ENCODE measurements at places on chromosomes 11 and 22.

GRCh38 chr11:4957396-4957795, 1.9 kb upstream of the OR51A2 start:
- no peak for DNase-seq

DNA sequence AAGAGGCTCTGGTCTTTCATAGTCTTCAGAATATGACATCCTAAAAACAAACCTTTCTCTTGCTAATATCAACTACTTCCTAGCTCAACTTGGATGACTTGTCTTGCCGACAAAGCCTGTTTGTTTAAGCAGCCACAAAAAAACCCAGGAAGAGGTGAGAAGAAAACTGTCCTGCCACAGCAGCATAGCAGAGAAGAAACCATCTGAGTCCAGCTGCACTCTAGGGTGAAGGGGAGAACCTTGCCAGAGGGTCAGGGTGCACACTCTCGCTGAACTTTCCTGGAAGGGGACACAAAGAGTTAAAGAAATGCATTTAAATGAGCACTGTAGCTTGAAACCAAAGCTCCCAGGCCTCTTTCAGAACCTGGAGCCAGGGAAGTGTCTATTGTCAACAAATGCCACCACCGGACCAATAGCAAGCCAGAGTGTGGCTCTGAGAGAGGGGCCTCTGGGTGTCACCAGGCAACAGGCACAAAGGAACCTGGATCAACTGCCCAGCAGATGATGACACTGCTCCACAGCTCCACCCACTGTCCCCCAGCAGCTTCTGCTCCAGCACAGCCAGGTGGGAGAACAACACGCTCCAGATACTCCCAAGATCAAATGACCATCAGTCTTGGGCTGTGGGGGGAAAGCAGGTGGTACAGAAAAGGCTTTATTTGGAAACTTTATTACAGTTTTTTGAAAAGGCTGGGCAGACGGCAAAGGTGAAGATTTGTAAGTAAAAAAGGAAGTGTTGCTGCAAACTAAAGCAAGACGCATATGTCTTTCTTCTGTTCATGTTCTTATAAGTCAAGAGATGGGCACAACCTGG, 105.7 kb downstream of the RASSF10 start:
- DNase-seq = no peak

DNA sequence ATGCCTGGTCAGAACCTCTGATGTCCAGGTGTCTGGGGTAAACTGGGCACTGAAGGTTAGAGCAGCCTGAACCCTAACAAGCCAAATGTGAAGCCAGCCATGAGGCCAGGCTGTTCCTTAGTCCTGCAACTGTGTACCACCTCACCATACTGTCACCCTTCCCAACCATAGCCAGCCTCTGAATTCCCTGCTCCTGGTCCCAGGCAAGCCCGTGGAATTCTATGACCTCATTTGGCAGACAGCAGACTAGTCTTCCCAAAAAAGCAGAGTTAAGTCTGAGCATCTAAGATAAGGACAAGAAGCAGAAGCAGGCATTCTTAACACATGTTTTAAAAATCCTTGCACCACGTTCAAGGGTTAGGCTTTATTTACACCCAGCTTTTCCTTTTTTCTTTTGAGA, 134.8 kb downstream of the C11orf58 start:
- DNase-seq = no peak

DNA sequence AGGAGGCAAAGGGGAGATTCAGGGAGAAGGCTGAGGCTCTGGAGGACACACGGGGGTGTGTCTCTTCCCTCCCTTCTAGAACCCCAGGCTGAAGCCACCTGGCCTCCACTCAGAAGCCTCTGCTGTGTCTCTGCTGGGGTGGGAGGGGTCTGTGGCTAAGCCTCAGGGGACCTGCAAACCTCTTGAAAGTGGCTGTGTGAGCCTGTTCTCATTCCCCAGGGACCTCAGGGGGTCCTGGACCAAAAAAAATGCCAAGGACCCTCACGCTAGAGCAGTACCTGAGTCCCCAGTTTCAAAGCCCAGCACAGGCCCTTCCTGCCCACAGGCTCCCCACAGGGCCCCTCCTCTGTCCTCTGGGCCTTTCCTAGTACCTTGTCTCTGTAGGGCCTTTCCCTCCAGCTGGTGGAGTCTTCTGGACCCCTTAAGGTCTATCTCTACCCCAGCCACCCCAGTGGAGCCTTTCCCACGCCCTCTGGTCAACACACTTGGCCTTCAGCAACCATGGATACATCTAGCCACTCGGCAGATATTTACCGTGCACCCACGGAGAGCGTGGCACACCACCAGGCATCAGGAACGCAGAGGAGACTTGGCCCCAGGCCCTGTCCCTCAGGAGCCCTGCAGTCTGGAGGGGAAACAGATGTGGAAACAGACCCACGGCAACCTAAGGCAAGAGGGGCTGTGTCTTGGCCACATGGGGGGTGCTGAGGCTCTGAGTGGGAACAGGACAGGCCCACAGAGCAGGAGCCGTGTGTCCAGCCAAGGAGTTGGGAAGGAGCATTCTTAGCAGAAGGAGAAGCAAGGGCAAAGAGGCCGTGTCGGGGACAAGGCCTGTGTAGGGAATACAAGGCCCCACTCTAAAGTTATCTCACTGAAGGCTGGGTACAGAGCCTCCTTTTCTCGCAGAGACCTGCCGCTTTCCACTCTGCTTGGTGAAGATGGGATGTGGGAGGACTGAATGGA, 18.5 kb downstream of the PLA2G6 start:
- no peak for DNase-seq

DNA sequence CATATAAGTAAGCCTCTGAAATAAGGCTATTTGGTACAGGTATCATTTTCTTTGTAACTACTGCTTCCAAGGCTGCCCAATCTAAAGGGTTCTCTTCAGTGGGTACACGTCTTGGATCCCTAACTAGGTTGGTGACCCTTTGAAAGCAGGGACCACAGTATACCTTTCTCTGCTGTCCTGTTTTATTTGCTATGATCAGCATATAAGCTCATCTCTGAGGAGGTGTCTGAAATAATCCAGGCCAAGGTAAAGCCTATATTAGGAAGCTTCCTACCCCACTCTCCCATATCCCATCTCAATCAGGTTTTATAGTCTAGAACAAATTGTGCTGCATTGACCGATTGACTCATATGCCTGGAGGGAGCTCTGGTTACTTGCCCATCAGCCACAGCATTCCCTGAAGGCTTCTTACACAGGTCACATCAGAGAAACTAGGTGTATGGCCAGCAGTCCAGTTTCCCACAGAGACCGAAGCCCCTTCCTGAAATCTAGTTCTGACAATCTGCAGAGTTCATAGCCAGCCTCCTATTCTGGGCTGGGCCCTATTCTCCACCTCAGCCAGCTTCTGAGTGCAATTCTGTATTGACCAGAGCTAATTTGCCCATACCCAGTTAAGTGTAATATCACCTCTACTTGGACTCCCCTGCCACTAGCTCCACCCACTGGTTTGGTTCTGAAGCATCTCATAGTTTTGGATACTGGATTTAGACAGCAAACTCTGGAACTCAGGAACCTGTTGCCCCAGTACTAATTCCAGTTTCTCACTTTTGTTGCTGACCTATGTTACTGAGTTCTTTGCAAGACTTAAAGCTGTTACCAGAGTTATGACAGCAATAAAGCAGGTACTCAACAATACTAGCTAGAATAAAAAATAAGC, 62.1 kb upstream of the ARHGAP20 start:
- DNase-seq = peak; percentile 7

DNA sequence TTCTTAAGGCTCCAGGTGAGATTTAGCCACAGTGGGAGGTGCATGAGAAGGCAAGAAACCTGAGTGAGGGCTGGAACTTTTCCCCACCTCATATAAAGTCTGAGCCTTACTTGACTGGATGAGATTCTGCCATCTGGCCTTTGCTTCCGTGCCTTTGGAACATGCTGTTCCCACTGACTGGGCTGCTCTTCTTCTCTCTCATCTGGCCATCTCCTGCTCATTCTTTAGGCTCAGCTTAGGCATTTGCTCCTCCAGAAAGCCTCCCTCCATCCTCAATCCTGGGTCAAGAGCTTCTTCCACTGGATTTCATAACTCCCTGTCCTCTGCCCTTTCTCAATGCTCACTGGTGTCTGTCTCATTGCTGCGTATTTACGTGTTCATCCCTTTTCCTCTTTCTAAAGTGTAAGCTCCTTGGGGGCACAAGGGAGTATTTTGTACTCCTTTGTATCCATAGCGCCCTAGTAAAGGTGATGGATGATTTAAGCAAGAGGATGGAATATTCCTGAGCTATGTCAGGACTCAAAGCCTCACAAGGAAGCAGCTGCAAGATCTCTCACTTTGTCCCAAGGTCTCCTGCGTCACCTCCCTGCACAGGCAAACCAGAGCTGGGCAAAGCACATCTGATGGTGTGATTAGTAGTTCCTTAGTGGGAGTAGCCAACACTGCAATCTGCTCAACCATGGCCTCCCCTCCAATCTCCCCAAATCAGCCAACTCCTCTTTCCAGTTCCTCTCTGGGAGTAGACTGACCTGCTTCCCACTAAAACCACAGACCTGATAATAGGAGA, 15.3 kb downstream of the HSPA8 start:
- DNase-seq = no peak

DNA sequence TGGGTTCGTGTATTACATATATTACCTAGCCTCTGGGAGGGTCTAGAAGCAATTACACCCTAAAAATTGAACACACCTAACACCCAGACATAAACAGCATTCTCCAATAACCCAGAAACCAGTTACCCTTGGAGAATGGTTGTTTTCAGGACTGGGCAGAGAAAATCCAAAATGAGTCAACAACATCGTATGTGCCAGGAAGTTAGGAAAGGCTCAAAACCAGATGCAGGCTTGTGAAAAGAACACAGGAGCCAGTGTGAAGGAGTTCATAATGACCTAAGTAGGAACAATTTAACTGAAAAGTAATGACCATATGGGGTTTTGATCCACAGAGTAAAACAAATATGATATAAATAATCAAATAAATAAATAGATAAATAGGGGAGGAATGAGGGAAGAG, 5.1 kb upstream of the CLPB start:
- peak; percentile 83 for DNase-seq

- peak; percentile 29 for DNase-seq
These were observed 562 bp downstream of the ZBED4 start for GRCh38 chr22:49853981-49854831.

- DNase-seq = no peak
These were observed 155.9 kb downstream of the CCDC34 start for GRCh38 chr11:27207025-27207650.

GRCh38 chr11:62513626-62514025, 33.0 kb downstream of the AHNAK start:
- DNase-seq = no peak

DNA sequence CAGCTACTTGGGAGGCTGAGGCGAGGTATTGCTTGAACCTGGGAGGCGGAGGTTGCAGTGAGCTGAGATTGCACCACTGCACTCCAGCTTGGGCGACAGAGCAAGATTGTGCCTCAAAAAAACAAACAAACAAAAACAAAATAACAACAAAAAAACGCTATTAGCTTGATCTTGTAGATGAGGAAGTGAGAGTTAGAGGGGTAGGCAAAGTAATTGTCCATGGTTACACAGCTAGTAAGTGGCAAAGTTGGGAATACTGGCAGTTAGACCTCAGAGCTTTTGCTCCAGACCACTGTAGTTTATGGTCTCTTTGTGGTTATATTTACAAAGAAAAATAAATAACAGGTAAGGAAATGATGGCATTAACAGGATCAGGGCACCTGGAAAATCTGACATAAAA, 15.1 kb downstream of the LDHC start:
- no peak for DNase-seq

- no peak for DNase-seq
These were observed 749.5 kb upstream of the CCDC90B start for GRCh38 chr11:84035645-84036044.

GRCh38 chr11:103928040-103928801, 108.2 kb upstream of the DDI1 start:
- DNase-seq = no peak

GRCh38 chr11:47616726-47617416, 22.7 kb upstream of the C1QTNF4 start:
- peak; percentile 28 for DNase-seq

DNA sequence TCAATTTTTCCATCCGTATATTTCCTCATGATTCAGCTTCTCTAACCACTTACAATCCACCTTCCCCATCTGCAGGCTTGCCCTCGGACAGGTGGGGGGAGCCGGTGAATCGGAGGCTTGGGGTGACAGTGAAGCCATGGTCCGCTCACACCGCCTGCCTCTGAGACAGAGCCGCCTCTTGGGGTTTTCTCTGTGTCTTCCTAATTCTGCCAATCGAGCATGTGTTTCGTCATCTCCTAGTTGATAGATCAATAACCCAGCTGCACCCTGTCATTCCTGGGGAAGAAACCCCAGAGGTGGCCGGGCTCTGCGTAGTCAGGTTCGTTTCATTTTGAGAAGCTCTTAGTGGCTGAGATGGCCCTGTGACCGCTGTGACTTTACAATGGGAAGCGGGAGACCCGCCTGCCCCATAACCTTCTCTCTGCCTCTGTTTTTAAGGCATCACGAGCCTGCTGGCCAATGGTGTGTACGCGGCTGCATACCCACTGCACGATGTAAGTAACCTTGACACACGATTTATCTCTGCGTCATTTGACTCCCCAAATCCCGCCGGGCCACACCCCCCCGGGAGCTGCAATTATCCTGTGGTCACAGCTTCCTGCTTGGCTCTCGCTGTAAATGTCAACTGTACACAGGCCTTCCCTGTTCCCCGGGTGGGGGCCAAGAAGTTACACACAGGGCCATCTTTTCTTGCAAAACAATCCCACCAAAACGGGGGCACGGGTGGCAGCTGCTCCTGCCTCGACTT, 33.3 kb downstream of the ANO1 start:
- no peak for DNase-seq

DNA sequence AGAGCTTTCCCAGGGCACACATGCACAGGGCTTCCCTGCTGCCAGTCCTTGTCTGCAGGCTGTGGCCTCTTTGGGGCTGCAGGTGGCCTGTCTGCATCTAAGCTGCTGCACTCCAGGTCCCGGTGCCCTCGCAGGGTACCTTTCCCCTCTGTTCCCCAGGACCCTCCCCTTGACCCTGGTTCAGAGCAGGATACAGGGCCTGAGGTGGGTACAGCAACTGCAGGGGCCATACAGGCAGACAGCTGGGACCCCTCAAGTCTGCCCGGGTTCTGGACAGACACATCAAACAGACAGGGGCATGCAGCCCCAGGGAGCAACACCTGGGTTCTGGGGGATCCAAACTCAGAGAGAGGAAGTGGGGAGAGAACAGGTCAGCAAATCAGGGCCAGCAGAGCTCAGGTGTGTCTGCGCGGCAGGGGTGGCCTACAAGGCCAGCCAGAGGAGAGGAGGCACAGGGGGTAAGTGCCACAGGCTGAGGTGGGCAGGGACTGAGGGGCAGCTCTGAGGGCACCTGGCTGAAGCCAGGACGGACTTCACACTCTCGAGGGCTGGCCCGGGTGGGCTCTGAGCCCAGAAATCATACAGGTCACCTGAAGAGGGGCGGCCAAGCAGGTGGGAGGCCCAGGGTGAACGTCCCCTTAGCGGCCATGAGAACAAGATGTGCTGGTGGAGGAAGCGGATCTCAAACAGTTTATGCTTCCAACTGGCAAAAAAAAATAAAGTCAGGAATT, 29.9 kb upstream of the COMT start:
- DNase-seq = no peak

- DNase-seq = no peak
These were observed 250.1 kb downstream of the DDX10 start for GRCh38 chr11:108914981-108915380.

DNA sequence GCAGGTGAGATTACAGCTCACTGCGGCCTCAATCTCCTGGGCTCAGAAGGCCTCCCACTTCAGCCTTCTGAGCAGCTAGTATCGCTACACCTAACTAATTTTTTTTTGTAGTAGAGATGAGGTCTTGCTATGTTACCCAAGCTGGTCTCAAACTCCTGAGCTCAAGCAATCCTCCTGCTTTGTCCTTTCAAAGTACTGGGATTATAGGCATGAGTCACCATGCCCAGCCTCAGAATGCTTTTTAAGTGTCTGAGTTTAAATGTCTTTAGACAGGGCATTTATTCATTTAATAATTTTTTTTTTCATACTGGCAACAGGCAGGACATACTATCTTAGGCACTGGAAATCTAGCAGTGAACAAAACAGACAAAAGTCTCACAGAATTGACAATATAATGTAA, 27.7 kb downstream of the LRP4 start:
- DNase-seq = no peak

Measured in mammary epithelial cell (primary cell).